Camera-type eye (tissue), 1 donor: ENCODE measurements at places on chromosomes 5 and 9. TPM values are rescaled to one million over a fixed set of nuclear protein-coding genes. Genes with fewer than 3 reads are reported as not detected.

The C9orf153 gene
- total RNA-seq, result 1.2 TPM

The PPP3R2 gene
- total RNA-seq, result 0.82 TPM

The EDIL3 gene
- 75.6 TPM for total RNA-seq

The ENTREP1 gene
- 16.7 TPM for total RNA-seq

The TIMD4 gene
- not detected for total RNA-seq

The DELE1 gene
- total RNA-seq, result 73.4 TPM

The IL9 gene
- not detected for total RNA-seq

The LPAR1 gene
- total RNA-seq, result 50.1 TPM

The FREM1 gene
- 20.4 TPM for total RNA-seq

The FAM169A gene
- 92.8 TPM for total RNA-seq

The CATSPER3 gene
- not detected for total RNA-seq

The SLC35A4 gene
- total RNA-seq, result 12.8 TPM

The ANKDD1B gene
- total RNA-seq, result 1.4 TPM

The PCDHA3 gene
- 4.6 TPM for total RNA-seq

The CDX1 gene
- not detected for total RNA-seq
